ENCODE measurements at places on chromosomes 6 and 20.

DNA sequence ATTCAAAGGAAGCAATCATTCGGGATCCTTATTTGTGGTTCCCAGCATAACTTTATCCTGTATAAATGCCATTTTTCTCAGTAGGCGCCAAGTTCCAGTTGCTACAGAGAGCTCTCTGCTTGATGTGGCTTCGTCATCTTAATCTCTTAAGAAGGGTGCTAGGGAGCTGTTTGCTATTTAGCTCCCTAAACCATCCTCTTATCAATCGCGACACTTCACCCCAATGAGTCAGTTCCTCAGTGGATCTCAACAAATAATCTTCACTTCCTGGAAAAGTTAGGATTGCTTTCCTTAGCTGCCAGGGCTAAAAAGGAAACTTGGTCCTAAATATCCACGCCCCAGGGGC, 1.3 kb upstream of the NKAIN2 start:
- DNase-seq: no peak

DNA sequence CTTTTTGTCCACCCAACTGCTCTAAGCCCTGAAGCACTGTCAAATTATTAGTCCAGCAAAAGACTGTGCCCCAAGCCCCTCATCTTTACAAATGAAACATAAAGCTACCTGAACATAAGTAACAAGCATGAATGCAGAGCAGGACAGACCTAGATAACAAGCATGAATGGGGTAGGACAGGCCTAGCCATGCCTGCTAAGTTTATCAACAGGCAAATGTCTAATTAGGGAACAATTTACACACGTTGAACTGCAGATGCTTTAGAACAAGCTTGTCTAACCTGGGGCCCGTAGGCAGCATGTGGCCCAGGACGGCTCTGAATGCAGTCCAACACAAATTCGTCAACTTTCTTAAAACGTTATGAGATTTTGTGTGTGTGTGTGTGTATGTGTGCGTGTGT, 13.6 kb downstream of the FBXO30 start:
- no peak for DNase-seq

DNA sequence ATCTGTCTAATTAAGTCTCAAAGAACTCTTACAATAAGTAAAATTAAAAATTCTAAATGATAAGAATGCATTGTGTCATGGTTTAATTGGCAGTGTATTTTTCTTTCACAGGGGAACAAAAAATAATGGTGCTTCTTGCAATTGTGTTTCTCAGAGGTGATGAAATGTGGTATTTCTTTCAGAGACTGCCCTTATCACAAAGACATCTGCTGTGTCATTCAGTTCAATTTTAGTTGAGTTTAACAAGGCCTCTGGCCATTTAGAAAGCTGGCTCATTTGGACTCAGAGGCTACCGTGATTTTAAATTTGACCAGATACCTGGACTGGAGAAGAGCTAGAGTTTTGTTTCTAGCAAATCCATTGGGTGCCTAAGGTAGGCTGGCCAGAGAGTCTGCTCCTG, 23.6 kb upstream of the ZNF831 start:
- DNase-seq: no peak

- DNase-seq: no peak
Observed at GRCh38 chr6:74320074-74320473, 624.1 kb downstream of the CD109 start.

GRCh38 chr6:111715321-111715720, 109.6 kb upstream of the TRAF3IP2 start:
- DNase-seq: no peak

GRCh38 chr20:16392346-16392745, 180.9 kb downstream of the KIF16B start:
- no peak for DNase-seq

DNA sequence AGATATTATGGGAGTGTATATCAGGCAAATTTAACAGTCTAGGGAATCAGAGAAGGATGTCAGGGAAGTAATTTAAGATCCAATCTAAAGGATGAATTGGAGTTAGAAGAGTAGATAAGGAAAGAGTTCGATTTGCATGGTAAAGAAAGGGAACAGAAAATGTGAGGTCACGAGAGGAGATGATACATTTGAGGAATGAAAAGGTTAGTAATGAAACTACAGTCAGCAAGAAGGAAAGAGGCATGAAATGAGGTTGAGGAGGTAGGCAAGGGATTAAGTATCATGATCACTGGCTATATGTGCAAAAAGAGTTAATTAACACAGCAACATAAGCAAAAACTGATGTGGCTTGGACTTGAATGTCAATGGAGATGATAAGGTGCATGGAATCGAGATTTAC, 22.4 kb downstream of the ZNF318 start:
- DNase-seq: no peak

- no peak for DNase-seq
Observed at GRCh38 chr20:58647162-58647795, 3.8 kb upstream of the STX16 start.

DNA sequence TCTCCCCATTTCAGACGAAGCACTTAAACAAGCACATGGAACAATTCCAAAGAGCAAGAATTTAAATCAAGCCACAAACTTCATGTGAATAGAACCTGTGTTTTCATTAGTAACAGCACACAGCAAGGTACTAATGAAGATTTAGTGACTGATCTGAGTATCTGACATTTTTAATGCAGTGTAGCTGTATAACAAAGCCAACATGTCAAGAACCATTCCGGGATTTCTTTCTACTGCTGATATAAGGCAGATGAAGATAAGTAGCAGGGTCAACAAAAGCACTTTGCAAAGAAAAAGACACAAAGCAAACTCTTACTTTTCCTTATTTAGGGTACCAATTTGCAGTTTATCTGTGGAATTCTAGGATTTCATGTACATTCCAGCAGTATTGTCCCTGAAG, 11.3 kb downstream of the SLC17A5 start:
- DNase-seq: no peak

DNA sequence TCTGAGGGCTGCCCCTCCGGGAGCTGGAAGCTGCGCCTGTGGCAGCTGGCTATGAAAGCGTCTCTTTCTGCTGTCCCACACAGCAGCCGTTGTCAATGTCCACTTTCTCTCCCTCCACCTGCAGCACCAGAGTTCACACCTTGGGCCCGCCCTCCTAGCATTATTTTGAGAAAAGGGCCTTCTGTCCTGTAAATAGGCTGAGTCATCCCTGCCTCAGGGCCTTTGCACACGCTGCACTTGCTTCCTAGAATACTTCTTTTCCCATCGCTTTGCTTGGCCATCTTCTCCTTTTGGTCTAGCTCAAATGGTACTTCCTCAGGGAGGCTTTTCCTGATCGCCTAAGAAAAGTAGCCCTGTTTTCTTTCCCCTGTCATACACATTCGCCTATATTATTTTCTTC, 69.3 kb upstream of the ZNFX1 start:
- no peak for DNase-seq

GRCh38 chr6:49339096-49339495, 124.0 kb downstream of the MMUT start:
- no peak for DNase-seq

GRCh38 chr6:112268654-112269053, 14.3 kb upstream of the LAMA4 start:
- DNase-seq: no peak

GRCh38 chr20:14896569-14896968, 559.2 kb upstream of the FLRT3 start:
- DNase-seq: no peak

DNA sequence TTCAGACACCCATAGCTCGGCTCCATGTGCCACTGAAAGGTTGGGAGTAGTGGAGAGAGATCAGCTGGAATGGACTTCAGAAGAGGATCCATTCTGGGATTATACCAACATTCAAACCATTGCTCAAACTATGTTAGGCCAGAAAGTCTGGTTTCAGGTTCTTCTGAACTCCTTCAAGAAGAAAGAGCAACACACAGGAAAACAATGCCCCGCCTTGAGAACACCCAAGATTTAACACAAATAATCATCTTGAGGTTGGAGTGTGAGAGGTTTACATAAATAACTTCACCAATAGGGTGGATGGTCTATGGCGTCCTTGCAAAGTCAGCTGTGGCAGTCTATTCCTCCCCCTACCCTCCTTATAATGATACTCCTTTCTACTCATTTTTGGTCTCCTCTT, 211.6 kb upstream of the SUPT3H start:
- no peak for DNase-seq

DNA sequence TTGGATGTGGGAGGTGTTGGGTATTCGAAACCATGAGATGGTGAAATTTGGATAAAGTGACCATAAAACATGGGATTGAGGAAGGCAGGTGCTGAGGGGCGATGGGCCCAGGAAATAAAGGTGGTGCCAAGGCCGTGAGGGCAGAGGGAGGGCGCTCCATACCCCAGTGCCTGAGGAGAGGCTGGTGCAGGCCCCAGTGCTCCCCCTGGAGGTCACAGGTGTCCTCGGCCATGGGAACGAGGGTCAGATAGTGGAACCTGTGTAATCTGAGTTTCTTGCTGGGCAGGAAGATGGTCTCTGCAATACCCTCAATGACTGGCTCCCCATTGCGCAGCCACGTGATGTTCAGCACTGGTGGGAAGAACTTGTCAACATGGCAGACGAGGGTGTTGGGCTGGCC, 16.2 kb downstream of the HLA-DPB1 start:
- peak; percentile 31 for DNase-seq

- no peak for DNase-seq
Observed at GRCh38 chr6:126060400-126060799, 74.1 kb downstream of the TRMT11 start.

- DNase-seq: no peak
Observed at GRCh38 chr6:106003268-106003987, 82.7 kb upstream of the PRDM1 start.

- DNase-seq: no peak
Observed at GRCh38 chr6:30769853-30770524, 25.6 kb upstream of the IER3 start.

DNA sequence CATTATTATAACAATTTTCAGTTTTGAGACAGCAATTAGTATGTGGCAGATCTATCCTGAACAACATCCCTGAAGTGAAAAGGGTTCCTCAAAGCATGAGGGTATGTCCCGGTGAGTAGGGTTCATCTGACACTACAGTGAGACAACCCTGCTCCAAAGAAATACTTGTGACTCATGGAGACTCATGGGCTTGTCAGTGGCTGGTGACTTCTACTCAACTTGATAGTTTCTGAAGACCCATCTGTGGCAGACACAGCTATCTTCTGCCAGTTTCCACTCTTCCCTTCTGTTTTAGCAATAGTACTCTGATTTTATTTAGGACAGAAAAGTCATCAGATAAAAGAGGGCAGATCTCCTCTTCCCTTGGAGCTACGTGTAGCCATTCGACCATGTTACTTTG, 41.4 kb downstream of the MAP3K7 start:
- DNase-seq: no peak

- no peak for DNase-seq
Observed at GRCh38 chr6:169406804-169407203, 153.2 kb upstream of the THBS2 start.

DNA sequence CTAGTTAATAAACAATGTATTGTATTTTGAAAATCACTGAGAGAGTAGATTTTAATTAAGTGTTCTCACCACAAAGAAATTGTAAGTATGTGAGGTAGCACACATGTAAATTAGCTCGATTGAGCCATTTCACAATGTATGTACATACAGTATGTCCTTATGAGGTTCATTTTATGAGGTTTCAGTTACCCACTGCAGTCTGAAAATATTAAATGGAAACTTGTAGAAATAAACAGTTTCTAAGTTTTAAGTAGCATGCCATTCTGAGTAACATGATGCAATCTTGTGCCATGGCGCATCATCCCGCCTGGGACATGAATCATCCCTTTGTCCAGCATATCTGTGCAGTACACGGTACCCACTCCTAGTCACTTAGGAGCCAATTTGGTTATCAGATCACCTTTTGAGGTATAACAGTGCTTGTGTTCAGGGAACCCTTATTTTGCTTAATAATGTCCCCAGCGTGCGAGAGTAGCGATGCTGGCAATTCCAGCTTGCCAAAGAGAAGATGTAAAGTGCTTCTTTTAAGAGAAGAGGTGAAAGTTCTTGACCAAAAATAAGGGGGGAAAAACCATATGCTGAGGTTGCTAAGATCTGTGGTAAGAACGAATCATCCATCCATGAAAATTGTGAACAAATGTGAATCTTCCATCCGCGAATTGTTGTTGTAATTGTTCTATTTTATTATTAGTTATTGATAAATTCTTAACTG, 64.7 kb downstream of the KCNS1 start:
- DNase-seq: no peak

- DNase-seq: no peak
Observed at GRCh38 chr20:45092898-45093297, 8.0 kb downstream of the KCNS1 start.

GRCh38 chr6:67687396-67687795, 947.7 kb upstream of the ADGRB3 start:
- DNase-seq: no peak

GRCh38 chr6:168347053-168347452, 27.5 kb upstream of the DACT2 start:
- DNase-seq: no peak

- DNase-seq: no peak
Observed at GRCh38 chr6:39527792-39528564, 197.2 kb downstream of the KIF6 start.

DNA sequence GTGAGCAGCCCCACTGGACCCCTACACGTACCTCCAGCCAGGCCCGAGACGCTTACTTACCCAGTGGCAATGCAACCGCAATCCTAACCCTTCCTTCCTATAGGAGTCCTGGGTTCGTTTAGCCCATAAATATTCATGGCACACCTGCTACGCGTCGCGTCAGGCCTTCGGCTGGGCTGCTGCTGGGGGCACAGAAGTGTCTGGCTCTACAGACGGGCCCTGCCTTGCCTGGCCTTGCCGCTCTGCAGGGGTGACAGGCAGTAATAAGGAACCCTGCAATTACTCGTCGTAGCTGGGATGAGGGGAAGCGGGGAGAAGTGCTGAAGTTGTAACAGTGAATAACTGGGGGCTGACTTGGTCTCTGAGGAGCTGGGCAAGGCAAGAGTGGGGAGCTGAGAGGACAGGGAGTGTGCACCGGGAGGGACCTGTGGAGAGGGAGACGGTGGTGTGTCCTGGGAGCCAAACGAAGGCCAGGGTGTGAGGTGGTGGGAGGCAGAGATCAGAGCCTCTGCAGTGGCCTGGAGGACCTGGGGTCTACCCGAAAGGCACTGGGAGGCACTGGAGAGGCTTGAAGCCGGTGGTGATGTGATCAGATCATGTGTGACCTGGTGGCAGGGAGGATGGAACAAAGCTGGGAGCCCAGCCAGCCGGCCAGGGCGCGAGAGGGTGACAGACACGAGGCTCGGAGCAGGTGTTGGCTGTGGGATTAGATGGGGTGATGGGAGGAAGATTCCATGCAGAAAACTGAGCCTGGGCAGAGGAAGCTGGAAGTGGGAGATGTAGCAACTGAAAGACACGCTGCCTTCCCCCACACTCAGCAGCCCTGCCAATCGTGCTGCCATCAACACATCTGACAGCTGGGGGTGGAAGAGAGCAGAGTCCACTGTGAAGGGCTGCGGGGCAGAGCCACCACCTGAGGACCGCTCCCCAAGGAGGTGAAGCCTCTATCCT, 36.4 kb downstream of the PSMG4 start:
- DNase-seq: no peak

GRCh38 chr6:21665110-21665391, 71.5 kb downstream of the SOX4 start:
- DNase-seq: no peak

Measured in activated CD4-positive, CD25-positive, alpha-beta regulatory T cell (primary cell).